ENCODE measurements at places on chromosomes 16 and 17. TPM values are rescaled to one million over a fixed set of nuclear protein-coding genes. Genes with fewer than 3 reads are reported as not detected.

C17orf78 gene
- polyA plus RNA-seq: 0.22 TPM

TBC1D28 gene
- polyA plus RNA-seq: not detected

MCRIP2 gene
- polyA plus RNA-seq: 9.4 TPM

LGALS9B gene
- not detected for polyA plus RNA-seq

MLKL gene
- polyA plus RNA-seq: 2.3 TPM

DNA sequence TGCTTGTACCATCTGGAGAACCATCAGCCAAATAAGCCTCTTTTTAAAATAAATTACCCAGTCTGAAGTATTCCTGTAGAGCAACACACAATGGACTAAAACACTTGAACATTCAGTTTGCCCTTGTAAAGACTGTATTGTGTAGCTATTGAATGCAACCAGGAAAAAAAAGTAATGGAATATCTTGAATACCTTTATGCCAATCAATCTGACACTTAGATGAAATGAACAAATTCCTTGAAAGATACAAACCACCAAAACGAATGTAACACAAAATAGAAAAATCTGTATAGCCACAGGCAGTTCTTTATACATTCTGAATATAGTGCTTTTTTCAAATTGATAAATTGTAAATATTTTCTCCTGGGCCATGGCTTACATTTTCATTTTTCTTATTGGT, 63.3 kb upstream of the KCNJ16 start:
- no peak for DNase-seq

DNA sequence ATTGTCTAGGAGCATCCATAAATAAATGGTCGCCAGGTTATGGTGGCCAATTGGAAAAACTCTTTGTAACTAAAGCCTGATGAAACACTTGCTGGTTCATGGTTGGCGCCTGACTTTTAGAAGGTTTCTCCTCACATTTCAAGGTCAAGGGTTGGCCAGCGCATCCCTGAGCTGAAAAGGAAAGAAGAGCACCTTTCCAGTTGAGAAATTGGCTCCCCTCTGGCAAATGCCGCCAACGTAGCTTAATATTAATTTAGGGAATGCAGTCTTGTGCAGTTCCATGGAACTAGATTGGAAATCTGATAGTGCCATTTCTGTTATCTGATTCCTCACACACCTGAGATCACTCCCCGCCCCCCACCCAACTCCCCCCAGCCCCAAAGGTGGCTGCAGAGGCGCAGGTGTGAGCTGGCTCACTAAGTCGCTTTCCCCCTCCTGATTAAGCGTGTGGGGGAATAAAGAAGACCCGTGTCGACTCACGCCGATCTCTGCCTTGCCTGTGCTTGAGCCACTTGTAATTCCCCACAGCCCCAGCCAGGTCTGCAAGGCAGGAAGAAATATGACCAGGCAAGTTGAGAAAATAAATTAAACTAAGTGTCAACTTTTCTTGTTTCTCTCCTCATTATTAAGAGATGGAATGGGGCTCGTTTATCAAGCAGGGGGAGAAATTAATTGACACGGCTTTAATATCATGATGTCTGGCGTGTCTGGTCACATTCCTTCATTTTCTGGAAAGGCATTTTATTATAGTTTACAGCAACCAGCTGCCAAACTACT, 157.7 kb downstream of the CCDC182 start:
- no peak for DNase-seq

- DNase-seq: no peak
Observed at GRCh38 chr17:40320756-40321523, 12.0 kb downstream of the RARA start.

GRCh38 chr17:78774956-78775571, 7.0 kb downstream of the CYTH1 start:
- DNase-seq: no peak

- DNase-seq: peak; percentile 99
Observed at GRCh38 chr17:75785016-75785890, 647 bp downstream of the UNK start.

GRCh38 chr16:89855986-89856385, 17.4 kb upstream of the TCF25 start:
- DNase-seq: no peak

Measured in muscle of back (tissue), 13 donors.